IPS DF 6.9 (cell line): ENCODE measurements at places on chromosomes 2 and 18.

- DNase-seq = no peak
Observed at GRCh38 chr2:149692961-149693396, 105.4 kb upstream of the MMADHC start.

DNA sequence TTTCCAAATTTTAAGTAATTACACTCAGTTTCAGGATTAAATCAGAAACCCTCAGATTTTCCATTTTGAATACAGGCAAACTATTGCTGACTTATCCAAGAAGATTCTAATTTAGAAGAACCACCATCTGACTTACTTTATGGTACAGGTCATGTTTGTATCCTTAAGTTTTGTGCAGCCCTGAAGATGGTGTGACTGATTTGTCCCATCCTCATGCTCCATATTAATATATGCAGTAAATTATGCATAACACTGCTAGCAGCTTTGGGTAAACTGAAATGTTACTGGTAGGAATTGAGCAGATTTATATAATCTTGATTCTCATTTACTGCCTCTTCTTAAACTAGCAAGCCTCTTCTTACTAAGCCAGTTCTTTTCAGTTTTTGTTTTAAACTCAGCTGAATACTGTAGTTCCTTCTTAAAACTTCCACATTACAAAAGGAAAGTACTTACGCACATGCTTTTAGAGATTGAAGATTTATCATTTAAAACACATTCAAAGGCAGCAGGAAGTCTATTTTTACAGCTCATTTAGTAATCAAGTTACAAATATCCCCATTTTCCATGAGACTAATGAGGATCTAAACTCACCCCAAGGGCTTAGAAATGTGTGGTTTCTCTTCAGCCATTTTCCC lies 25.7 kb downstream of the MEX3C start:
- DNase-seq = no peak

DNA sequence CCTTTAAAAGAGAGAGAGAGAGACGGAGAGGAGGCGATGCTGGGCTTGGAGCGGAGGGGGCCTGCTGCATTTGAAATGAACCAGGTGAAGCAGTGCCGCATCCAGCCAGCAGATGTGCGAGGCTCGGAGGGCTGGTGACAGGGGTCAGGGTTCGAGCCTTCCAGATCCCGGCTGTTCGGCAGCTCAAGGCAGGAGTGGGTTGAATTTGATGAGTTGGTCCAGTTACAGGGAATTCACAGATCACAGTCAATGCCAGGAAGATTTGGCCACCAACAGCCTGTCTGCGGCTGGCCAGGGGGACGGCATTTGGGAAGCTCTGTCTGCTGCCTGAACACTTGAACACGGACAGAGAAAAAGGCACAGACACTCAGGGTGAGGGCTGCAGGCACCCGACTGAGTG lies 48.6 kb downstream of the PTGR3 start:
- DNase-seq = no peak

DNA sequence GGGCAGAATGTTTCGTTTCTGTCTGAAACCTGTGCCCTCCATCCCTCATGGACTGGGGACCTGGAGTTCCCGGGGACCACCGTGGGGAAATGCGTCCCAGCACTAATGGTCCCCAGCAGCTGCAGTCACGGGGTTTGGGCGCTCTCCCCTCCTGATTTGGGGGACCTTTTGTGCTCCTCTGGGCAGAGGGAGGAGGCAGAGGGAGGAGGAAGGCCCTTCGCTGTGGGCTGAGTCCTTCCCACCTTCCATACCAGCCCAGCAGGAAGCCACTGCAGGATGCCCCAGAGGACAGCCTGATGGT lies 3.2 kb downstream of the GPR35 start:
- no peak for DNase-seq

DNA sequence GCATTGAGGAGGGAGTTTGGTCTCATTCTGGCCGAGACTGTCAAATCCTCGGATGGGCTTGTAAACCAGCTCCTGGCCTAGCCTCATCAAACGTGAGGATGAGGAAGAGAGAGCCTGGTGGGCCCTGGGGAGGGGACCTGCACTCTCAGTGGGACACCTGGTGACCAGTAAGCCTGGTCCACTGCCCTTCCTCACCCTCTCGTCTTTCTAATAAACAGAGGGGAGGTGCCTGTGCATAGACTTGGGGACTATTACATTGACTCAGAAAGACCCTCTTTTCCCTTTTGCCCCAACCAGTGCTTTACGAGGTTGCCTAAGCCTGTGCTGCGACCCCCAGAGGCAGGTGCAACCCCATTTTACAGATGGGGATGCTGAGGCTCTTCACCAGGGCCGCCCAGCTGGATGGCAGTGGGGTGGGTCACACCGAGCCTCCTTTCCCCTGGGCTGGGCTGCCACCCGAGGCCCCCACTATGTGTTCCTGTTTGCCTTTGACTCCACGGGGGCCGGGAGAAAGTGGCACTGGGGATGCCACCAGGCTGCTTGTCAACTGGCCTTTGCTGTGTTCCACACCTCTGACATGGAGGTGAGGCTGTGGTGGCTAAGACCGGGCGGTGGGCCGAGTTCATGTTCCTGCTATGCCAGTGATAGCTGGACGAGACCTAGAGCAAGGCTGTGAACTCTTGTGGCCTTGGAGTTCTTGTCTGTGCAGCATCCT lies 85.9 kb downstream of the GLI2 start:
- no peak for DNase-seq

- no peak for DNase-seq
Observed at GRCh38 chr2:4981802-4982409, 710.3 kb upstream of the SOX11 start.

GRCh38 chr2:152565884-152566727 lies 151.2 kb downstream of the PRPF40A start:
- DNase-seq = no peak

- no peak for DNase-seq
Observed at GRCh38 chr2:127479219-127479825, 47.0 kb downstream of the IWS1 start.

DNA sequence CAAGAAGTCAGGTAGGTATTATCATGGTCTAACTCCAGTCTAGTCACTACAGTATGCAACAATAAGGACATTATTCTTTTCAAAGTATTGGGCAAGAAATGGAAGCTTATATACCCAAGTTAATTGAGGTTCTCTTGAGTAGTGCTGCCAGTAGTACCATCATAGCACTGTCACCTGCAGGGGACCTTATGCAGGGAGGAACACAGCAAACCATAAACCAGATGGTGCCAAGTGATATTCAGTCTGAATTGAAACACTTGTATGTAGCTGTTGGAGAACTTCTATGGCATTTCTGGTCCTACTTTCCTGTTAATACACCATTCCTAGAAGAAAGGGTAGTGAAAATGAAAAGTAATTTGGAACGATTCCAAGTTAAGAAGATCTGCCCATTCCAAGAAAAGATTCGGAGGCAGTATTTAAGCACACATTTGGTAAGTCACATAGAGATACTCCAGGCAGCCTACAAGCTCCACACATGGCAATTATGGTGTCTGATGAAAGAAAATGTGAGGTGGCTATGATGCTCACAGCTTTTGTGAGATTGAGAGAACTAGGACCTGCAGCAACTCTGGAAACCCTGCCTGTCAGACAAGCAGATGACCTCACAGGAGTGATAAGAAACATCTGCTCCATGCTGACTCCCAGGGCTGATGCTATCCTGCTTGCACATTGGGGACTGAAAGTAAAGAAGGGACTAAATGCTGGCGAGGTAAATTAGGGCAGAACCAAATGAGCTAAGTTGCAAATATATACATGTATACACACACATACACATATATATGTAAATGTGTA lies 174.7 kb downstream of the MC4R start:
- no peak for DNase-seq

DNA sequence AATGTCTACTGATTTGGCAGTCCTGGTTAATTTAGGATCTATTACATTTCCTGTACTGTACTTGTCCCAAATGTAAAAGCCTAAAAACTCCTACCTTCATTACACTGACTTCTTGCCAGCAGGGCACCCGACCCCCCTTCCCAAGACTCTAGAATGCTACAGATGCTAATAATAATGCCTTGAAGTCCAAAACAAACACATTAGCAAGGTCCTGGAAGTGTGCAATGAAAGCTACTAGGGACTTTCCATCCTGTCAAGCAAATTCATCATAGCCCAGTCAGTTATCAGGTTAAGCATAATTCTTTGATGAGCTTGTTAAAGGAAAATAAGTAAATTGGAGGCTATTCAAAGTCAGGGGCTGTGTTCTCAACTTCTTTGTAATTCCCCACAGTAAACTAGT lies 115.3 kb upstream of the RBBP8 start:
- no peak for DNase-seq

DNA sequence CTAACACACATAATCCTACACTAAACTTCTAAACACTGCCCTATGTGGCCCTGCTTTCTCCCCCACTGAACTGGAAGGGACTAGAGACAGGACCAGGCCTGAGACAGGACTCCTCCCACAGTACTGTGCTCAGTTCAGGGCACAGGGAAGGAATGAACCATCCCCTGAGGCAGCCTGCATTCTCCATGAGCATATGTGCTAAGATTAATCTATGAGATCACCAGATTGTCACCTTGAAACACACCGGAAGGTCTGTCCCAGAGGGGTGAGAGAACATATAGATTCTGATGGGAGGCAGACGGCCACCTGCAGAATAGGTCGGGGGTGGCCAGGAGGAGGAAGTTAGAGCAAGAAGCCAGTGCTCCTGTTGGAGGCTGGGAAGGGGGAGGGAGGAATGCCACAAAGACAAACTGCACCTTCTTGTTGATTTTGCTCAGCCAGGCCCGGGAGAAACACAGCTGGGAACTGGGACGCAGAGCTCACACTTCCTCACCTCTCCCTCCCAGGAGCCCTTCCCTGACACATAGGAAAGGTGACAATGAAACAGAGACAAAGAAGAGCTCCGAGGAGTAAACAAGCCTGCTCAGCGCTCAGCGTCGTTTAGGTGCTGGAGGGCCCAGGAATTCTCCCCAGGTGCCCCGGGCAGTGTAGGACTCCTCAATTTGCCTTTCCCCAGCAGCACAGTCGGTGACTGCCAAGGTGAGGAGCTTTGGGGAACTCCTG lies 52.1 kb downstream of the ZBTB7C start:
- DNase-seq = no peak

- DNase-seq = no peak
Observed at GRCh38 chr2:118582058-118582457, 265.4 kb downstream of the EN1 start.

DNA sequence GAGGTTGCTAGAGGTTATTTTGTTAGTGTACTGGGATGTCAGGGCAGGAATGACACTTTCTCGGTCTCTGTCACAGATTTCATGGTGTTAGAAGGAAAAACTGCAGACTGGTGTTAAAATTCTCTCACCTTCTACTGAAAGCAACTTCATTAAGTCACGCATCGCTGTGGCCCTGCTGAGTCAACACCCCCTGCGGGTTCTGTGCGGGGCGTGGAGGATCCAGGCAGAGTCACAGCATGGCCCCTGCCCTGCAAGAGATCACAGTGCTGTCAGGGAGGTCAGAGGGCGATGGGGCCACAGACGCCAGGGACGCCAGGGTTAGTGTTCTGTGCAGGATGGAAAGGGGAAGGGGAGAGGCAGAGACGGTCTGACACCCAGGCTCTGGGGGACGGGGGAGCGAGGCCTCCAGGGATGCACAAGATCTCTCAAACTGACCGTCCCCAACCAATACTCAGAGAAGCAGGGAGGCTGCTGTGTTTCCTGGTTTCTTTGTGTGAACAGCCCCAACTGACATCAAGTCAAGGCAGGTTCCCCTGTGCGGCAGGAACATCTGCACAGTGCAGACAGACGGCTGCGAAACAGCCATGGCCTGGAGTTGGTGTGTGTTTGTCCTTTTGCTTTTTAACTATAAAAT lies 354.9 kb upstream of the SALL3 start:
- DNase-seq = no peak

GRCh38 chr2:144452169-144452988 lies 67.5 kb downstream of the ZEB2 start:
- DNase-seq = no peak

- DNase-seq = no peak
Observed at GRCh38 chr2:168471163-168471475, 15.0 kb downstream of the CERS6 start.

DNA sequence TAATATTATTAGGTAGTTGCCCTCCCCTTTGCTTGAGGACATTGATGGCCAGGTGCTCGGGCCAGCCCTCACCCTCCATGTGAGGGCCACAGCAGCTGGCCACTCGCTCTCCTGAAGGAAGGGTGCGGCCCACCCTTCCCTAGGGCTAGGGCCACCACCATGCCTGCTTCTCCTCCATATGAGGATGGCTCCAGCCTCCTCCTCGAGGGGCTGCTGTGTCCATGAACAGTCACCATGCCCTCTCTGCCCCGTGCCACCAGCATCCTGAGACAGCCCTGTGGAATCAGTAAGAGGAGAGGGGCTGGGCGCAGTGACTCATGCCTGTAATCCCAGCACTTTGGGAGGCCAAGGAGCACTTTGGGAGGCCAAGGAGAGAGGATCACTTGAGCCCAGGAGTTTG lies 2.4 kb downstream of the GPR17 start:
- no peak for DNase-seq

- DNase-seq = no peak
Observed at GRCh38 chr2:25044990-25045389, 3.1 kb downstream of the EFR3B start.

GRCh38 chr2:113760400-113760799 lies 4.0 kb upstream of the SLC35F5 start:
- DNase-seq = no peak

- DNase-seq = no peak
Observed at GRCh38 chr2:28904295-28904694, 9.8 kb downstream of the WDR43 start.

- no peak for DNase-seq
Observed at GRCh38 chr18:13452388-13452811, 233.8 kb downstream of the LDLRAD4 start.

DNA sequence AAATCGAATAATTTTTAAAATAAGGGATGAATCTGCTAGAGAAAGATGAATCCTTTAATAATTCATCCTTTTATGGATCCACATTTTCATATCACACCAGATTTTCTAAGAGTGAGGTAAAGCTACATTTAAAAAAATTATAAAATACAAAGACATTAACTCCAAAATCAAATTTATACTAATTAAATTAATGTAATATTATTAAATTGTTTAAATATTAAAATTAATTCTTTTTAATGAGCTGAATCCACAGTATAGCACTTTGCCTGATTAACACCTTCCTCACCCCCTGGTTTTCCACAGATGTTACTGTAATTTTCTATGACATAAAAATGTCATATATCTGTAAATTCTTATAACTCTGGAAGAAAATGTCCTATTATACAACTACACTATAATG lies 26.2 kb downstream of the ZRANB3 start:
- no peak for DNase-seq

- DNase-seq = no peak
Observed at GRCh38 chr18:58026395-58026794, 17.6 kb upstream of the NEDD4L start.

DNA sequence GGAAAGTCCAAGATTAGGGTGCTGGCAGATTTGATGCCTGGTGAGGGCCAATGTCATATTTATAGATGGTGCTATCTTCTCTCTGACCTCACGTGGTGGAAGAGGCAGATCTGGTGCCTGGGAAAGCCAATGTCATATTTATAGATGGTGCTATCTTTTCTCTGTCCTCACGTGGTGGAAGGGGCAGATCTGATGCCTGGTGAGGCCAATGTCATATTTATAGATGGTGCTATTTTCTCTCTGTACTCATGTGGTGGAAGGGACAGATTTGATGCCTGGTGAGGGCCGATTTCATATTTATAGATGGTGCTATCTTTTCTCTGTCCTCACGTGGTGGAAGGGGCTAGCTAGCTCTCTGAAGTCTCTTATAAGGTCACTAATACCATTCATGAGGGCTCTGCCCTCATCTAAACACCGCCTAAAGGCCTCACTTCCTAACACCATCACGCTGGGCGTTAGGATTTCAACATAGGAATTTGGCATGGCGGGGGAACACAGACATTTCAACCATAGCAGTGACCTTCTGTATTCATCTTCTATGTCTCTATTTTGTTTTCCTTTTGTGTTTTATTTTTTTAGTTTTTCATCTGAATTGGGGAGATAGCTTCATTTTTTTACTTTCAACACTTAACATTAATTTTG lies 278.4 kb downstream of the SPAG16 start:
- no peak for DNase-seq
